ENCODE measurements at places on chromosomes 5 and 9. TPM values are rescaled to one million over a fixed set of nuclear protein-coding genes. Genes with fewer than 3 reads are reported as not detected.
A peak's percentile ranks its signal among the peaks of the same experiment; 100 is the strongest.

- H3K36me3 ChIP-seq = no peaks in the 10 kb centered on the region
- no peak overlapping the region for H3K4me3 ChIP-seq
- H3K27ac ChIP-seq = no peak overlapping the region
- no peak for DNase-seq
- H3K4me1 ChIP-seq = peaks cover 9% of the 10 kb centered on the region
Observed at GRCh38 chr5:5398071-5398470, 24.4 kb upstream of the ICE1 start.

DNA sequence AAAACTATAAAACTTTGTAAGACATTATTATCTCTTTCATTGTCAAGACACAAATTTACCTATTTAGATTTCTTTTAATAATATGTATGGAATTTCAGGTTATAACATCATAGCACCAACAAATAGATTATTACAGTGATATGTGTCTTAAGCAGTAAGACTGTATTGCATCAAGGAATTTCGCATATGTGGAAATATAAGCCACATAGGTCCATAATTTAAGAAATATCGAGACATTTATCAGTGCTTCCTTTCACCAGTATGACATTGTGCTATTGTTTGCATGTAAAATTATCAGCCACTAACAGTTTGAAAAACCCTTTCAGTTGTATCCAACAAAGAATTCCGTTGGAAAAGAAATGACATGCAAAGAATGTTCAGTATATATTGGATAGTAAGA lies 186.7 kb upstream of the RASA1 start:
- H3K27ac ChIP-seq = no peak overlapping the region
- no peaks in the 10 kb centered on the region for H3K27me3 ChIP-seq
- no peak for DNase-seq
- H3K36me3 ChIP-seq = no peaks in the 10 kb centered on the region

- no peak for DNase-seq
- peak overlapping the region; percentile 77 for H3K4me3 ChIP-seq
- H3K27me3 ChIP-seq = no peaks in the 10 kb centered on the region
- H3K36me3 ChIP-seq = no peaks in the 10 kb centered on the region
- no peak overlapping the region for H3K27ac ChIP-seq
Observed at GRCh38 chr9:125748446-125749099, 1.4 kb downstream of the PBX3 start.

GABRG2 gene
- 5.8 TPM for total RNA-seq

GPR151 gene
- total RNA-seq = not detected

CDX1 gene
- total RNA-seq = not detected

CXCL14 gene
- total RNA-seq = not detected
